G401 (cell line): ENCODE measurements at places on chromosomes 11 and 22.

GRCh38 chr11:119693253-119693815, 35.7 kb downstream of the NECTIN1 start:
- DNase-seq, result no peak

DNA sequence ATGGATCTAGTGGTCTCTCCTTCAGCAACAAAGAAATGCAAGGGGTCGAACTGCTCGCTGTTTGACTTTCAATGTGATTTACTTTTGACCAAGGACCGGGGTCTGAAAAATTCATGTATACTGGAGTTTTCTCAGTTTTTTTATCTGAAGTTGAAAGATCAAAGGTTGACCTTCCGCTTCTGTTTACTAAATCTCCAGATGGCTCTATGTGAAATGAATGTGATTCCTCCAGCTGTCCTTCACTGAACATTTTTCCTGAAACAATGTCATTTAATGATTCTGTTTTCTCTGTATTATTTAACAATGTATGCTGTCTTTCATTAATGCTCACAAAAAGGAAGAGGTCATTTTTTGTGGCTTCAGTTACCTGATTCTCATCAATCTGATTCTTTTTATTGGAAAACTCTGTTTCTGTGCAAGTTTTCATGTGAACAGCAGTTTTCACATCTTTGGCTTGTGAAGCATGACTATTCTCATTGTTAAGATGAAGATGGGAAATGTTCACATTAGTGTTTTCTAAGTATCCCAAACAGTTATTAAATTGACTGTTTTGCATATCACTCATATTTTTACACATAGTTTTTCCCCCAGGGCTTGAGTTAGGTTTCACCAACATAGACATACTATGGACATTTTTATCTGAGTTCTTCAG, 30.0 kb downstream of the EIF3M start:
- DNase-seq, result no peak

DNA sequence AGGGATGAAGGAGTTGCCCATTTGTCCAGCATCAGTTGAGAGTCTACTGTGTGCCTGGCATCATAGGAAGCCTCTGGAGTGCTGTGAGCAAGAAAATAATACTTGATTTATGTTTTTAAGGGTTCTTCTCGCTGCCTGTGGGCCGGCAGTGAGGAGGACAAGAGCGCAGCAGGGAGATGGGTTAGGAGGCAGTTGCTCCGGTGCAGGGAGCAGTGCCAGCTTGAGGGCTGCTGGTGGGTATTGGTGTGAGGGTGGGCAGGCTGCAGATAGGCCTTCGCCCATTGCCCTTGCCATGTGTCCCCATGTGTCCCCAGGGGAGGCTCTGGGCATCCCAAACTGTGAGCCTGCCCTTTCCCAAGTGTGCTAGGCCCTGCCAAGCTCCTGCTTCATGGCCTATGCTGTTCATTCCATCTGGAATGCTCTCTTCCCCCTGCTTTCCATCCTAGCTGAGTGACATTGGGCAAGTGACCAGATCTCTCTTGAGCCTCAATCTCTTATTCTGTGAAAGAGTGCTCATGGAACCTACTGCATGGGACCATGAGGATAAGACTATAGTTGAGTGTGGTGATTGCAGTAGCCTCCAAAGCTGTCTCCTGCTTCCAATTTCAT, 19.8 kb downstream of the BMAL1 start:
- DNase-seq, result no peak

DNA sequence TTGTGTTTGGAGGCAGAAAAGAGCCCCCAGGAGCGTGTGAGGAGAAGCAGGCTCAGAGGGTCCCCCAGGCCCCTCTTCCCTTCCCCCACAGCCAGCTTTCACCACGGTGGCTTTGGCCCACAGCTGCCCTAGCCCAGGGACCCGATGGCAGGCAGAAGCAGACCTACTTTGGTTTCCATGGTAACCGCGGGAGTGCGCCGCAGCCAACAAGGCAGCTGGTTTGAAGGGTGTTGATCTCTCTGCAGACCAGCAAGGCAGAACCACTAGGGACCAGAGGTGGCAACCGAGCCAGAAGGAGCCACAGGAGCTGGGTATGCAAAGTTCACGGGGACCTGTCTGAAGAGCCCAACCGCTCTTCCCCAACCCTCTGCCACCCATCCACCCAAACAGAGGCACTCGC, 69.4 kb downstream of the BUD13 start:
- peak; percentile 80 for DNase-seq

GRCh38 chr11:40722179-40722795, 737.2 kb downstream of the LRRC4C start:
- no peak for DNase-seq

- DNase-seq, result no peak
Measured at GRCh38 chr22:46068593-46069491, 81.5 kb upstream of the PPARA start.

GRCh38 chr11:69718147-69718546, 14.3 kb upstream of the FGF19 start:
- DNase-seq, result peak; percentile 40
